Stimulated activated CD8-positive, alpha-beta memory T cell treated with anti-CD3 and anti-CD28 coated beads, Interleukin-2, amount 100 ng/mL, for 48 hours (primary cell): ENCODE measurements at places on chromosomes 7 and 10.

GRCh38 chr7:24729365-24730017, 27.8 kb downstream of the GSDME start:
- DNase-seq = no peak

GRCh38 chr7:105014693-105015389, 836 bp downstream of the KMT2E start:
- peak; percentile 28 for DNase-seq

GRCh38 chr10:70588859-70589570, 13.5 kb downstream of the PRF1 start:
- no peak for DNase-seq

- no peak for DNase-seq
Measured at GRCh38 chr10:116306847-116307246, 17.4 kb upstream of the CCDC172 start.

DNA sequence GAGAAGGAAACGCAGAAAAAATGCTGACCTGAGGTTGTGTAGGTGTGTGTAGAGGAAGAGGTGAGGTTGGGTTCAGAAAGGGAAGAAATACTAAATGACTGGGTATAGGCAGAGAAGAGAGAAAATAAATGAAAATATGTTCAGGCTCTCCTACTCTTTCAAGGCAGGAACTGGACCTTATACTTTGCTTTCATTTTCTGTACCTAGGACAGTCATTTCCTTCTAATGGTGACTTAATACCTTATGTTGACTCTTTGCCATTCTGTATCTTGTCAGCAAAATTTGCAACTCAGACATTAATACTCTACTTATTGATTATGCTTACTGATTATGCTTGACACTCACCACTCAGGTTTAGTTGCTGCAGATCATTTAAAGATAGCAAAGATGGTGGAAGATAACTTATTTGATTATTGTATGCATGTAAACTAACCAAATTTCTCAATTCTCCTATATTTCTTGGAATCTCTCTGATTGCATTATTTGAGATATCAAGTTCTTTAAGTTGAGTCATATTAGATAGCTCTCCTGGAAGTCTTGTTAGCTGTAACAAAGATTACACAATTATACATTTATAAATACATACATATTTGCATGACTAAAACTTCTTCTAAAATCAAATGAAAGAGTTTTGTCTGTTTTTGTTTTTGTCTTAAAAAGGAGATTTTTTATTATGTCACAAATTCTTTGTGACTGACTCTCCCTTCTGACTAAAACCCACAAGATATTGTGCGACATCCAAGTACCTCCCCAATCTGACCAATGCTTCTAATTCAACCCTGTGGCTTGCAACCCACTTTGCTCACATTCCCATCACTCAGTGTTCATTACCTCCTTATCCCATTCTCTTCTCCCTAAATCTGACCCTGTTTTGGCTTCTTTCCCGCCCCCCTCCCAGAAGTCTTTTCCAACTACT, 20.0 kb downstream of the LRRD1 start:
- DNase-seq = no peak

DNA sequence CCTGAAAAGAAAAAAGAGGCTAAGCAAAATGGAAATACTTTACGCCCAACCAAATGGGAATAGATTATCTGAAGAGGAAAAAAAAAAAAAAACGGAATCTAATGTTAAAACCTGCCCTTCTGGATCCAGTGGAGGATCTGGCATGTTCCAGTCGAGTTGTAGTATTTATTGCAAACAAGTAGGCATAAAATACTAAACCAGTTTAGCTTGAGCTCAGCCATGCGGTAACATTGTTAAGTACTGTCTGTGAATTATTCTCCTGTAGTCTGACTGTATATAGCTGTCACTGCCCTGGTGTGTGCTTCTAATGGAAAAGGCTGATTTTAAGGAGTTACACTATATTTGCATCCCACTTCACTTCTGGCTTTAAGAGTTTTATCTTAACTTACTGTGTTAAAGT, 40.3 kb downstream of the CELF2 start:
- no peak for DNase-seq

DNA sequence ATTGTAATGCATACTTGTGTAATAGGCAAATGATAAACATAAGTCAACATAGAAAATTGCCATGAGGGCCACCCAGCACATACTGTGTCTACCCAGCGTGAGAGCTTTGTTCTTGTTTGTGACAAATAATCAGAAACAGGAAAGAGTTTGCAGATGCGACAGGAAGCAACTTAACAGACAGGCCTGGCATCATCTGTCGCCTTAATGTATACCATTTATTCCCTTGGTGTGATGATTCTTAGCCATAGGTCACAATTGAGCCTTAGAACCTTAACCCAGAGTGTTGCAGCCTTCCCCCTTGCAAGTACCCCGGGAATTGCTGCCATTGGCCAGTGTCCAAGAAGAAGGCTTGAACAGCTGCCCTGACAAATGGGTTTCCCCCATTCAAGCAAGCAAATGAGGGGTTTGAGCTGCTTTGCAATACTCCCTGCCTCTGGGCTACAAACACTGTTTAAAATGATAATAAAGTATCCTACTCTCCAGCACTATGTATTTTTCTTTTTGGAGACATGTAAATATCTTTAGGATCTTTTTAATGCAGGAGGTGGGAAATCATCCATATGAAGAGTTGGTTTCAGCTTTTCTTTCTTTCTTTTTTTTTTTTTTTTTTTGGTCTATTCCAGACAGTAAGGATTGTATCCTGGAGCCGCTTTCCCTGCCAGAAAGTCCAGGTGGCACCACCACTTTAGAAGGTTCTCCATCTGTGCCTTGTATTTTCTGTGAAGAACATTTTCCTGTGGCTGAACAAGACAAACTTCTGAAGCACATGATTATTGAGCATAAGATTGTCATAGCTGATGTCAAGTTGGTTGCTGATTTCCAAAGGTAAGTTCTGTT, 80.0 kb downstream of the ZNF277 start:
- DNase-seq = no peak

GRCh38 chr7:106064316-106064715, 47.8 kb downstream of the SYPL1 start:
- no peak for DNase-seq

- DNase-seq = no peak
Measured at GRCh38 chr10:62721687-62722086, 82.8 kb upstream of the ADO start.

- DNase-seq = no peak
Measured at GRCh38 chr7:129612112-129613015, 844 bp downstream of the NRF1 start.

DNA sequence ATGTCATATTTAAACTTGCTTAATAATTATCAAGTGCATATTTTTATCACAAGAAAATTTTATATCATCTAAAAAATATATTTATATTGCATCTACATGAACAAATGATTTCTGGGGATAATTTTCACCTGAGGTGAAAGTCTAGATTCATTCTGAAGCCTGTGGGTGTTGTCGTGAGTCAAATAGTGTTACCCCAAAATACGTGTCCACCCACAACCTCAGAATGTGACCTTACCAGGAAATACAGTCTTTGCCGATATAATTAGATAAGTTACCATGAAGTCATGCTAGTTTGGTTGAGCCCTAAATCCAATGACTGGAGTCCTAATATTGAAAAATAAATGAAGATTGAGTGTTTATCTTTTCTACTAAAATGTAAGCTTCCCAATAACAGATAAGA, 203.0 kb upstream of the MDFIC start:
- DNase-seq = no peak

- no peak for DNase-seq
Measured at GRCh38 chr10:126264102-126265018, 123.9 kb downstream of the ADAM12 start.

GRCh38 chr10:97426776-97427570, 982 bp downstream of the PGAM1 start:
- DNase-seq = no peak

DNA sequence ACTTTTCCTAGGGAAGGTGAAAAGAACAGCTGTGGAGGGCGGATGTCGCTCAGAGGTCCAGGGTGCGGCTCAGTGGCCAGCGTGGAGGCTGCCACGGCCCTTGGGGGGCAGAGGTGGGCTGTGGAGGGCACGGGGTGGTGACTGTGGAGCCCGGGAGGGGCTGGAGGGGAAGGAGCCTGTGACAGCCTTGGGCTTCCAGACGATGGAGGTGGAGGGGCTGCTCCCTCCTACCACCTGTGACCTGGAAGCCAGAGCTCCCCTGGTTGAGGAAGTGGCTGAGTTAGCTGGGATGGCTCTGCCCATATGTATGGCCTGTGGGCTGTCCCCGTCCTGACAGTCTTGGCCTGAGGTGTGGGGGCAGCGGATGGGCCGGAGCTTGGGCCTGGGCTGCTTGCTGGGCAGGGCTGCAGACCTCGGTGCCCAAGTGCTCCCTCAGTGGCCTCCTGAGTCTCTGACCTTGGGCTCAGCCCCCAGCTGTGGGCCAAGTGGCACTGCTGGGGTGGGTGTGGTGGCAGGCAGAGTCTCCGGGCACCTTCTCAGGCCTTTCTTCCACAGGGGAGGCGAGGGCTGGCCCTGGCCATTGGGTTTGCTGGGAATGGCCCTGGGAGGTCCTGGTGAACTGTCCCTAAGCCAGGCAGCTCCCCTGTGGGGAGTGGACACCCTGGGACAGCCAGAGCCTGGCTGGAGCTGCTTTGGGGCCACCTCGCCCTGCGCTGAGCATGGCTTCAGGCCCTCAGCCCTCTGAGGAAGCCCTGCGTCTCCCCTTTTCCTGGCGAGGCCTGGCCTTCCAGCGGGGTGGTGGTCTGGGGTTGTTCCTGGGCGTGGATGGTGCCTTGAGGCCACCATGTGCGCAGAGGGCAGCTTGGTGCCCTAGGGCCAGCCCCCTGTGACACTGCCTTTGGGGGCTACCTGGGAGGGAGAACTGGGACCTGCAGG, 3.9 kb downstream of the BRI3 start:
- no peak for DNase-seq

- DNase-seq = no peak
Measured at GRCh38 chr7:5424749-5425506, 1.3 kb upstream of the TNRC18 start.

DNA sequence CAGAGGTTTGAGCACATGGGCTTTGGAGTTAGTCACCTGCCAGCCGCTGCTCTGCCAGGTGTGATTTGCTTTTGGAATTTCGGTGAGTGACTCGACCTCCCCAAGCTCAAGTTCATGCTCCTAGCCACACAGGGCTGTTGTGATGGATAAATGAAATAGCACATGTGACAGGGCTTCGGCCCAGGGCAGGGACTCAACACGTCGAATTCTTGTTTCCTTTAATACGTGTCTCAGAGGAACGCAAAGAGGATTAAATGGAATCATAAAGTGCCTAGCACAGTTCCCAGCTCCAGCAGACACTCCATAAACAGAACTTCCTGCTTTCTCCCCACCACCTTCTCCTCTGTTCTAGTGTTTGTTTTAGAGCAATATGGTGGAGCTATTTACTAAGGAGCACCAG, 88.3 kb upstream of the CHST15 start:
- no peak for DNase-seq

GRCh38 chr10:28459453-28460144, 73.3 kb upstream of the WAC start:
- DNase-seq = no peak
